MV-4-11 (cell line): ENCODE measurements at places on chromosomes 12 and 14.
A peak's percentile ranks its signal among the peaks of the same experiment; 100 is the strongest.

- DNase-seq = no peak
These were observed 102.5 kb upstream of the PRICKLE1 start for GRCh38 chr12:42691991-42692557.

DNA sequence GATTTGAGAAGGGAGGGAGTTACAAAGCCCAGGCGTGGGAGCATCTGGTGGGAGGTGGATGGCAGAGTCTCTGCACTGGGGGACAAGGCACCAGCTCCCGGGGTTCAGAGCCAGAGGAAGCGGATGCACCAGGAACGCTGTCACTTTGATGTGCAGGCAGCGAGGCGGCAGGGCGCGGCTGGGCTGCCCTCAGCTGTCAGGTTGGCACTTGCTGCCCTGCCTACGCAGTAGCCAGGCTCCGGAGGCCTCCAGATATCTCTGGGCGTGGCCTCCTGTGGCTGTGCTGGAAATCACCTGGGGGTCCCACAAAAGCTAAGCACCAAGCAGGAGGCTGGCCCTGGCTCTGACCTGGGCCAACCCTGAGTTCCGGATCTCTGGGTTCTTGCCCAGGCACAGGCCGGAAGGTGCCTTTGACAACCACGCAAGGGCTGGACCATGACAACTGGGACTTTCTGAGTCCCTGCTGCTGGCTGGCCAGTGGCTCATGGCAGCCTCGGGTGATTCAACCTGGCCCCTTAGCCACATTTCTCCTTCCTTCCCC is 62.1 kb upstream of the MAP1LC3B2 start:
- DNase-seq = no peak

DNA sequence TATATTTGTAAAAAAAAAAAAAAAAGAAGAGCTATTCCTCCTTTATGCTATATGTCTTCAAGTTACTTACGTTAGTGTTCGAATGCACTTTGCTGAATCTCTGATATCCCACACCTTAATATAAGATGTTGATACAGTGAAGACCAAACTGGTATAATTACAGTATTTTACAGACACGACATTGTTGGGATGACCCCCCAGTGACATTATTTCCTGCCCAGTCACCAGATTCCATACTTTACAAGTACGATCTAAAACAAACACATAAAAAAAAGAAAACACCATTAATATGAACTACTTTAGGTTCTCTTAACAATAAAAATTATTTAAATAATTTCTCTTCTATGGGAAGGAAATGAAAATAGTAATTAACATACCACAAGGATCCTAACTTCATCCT is 133.4 kb downstream of the KIF21A start:
- no peak for DNase-seq

GRCh38 chr12:127268213-127268612 is 998.8 kb upstream of the TMEM132C start:
- peak; percentile 38 for DNase-seq

GRCh38 chr14:80055226-80055625 is 156.1 kb downstream of the DIO2 start:
- no peak for DNase-seq

GRCh38 chr14:55438066-55438683 is 2.2 kb downstream of the TBPL2 start:
- peak; percentile 27 for DNase-seq

- no peak for DNase-seq
These were observed 67.3 kb upstream of the HOXC13 start for GRCh38 chr12:53871367-53871766.

GRCh38 chr12:84874825-84875139 is 37.8 kb downstream of the SLC6A15 start:
- no peak for DNase-seq

DNA sequence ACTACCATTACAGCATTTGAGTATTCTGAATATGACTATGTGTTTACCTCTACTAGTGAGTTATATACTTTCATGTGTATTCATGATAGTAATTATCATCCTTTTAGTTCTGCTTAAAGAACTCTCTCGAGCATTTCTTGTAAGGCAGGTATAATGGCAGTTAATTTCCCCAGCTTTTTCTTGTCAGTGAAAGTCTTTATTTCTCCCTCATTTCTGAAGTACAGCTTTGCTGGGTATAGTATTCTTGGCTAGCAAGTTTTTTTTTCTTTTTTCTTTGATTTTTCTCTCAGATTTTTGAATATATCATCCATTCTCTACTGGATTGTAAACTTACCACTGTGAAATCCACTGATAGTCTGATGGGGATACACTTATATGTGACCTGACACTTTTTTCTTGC is 165.9 kb upstream of the ARHGAP5 start:
- DNase-seq = no peak

- DNase-seq = peak; percentile 57
These were observed 52.2 kb upstream of the CRACR2A start for GRCh38 chr12:3805077-3805476.

- DNase-seq = peak; percentile 4
These were observed 512.4 kb upstream of the TMPO start for GRCh38 chr12:98002887-98003493.

DNA sequence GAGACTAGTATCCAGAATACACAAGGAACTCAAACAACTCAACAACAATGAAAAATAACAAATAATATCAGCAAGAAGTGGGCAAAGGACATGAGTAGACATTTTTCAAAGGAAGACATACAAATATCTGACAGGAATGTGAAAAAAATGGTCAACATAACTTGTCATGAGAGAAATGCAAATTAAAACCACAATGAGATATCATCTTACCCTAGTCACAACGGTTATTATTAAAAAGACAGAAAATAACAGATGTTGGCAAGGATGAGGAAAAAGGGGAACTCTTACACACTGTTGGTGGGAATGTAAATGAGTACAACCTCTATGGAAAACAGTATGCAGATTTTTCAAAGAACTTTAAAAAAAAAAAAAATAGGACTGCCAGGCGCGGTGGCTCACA is 20.4 kb downstream of the VWF start:
- DNase-seq = peak; percentile 9

DNA sequence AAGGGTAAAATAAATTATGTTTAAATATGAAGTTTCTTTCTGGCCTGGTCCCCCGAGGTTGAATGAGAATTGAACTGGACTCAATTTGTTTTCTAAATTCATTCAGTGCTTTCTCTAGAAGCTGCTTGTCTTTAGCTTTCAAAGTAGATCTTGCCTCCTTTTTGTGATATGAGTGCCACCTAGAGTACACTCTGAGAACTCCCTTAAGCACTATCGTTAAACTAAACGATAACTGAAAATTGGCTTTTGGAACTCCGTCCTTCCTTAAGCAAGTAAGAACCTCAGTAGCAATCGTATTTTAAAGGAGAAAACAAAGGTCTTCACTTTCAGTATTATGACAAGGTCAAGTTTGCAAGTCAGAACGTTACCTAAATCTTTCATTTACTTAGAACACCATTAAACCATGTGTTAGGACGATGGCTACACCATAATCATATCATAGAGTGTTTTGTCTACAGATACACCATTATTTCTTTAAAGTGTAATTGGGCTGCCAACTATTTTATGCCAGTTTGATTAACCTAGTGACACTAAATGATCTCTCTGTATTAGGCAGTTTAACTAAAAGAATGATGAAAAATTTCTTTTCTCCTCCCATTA is 364.8 kb downstream of the SNAPC1 start:
- peak; percentile 25 for DNase-seq

DNA sequence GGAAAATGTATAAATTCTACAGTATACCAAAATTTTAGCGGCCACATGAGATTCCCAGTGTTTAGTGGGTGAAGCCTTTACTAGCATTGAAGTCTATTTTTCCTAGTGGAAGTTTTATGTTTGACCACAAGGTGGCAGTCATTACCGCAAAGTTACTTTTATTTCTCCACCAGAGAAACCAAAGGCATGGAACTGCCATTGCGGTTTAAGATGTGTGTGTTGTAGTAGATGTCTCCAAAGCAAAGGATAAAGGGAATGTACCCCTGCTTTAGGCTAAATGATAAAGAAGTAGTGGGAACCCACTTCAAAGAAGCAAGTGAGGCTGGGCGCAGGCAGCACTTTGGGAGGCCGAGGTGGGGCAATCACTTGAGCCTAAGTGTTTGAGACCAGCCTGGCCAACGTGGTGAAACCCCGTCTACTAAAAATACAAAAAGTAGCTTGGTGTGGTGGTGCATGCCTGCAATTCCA is 140.5 kb downstream of the PRKCH start:
- peak; percentile 65 for DNase-seq

- no peak for DNase-seq
These were observed 20.9 kb downstream of the HNRNPC start for GRCh38 chr14:21248338-21248737.

GRCh38 chr12:133129368-133130037 is 571 bp downstream of the ZNF891 start:
- DNase-seq = no peak

GRCh38 chr12:130011611-130012385 is 108.0 kb upstream of the TMEM132D start:
- no peak for DNase-seq

GRCh38 chr14:56131865-56132833 is 13.9 kb downstream of the PELI2 start:
- DNase-seq = peak; percentile 9

GRCh38 chr12:131357185-131357747 is 353.6 kb upstream of the SFSWAP start:
- no peak for DNase-seq

DNA sequence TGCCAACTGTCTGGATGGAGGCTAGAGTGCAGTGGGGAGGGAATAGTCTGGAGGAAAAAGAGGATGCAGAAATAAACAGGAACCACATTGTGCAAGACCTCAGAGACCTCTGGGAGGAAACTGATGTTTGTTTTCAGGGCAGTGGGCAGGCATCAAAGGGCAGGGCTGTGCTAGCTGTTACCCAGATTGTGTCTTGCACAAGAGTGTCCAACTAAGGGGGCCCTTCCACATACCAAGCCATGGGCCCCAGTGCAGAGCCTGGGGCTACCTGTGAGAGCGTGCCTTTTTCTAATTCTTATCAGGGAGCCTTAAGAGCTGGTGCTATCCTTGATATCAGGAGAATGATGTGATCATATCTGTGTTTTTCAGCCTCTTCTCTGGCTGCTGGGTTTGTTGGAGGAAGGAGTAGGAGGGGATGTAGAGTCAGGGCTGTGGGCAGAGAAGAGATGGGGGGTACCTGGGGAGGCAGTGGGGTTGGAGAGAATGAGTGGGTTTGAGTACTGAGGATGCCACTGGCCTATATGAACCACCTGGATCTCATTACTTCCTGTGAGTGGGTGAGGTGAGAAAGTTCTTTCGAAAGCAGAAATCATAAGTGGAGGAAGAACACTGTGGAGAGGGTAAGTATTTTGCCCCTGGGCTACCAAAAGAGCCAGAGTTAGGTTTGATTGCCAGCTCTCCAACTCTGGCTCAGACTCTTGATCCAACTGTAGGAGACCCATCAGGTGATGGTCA is 259.2 kb upstream of the CRY1 start:
- peak; percentile 19 for DNase-seq

GRCh38 chr14:54686871-54687749 is 120.2 kb downstream of the SAMD4A start:
- no peak for DNase-seq

DNA sequence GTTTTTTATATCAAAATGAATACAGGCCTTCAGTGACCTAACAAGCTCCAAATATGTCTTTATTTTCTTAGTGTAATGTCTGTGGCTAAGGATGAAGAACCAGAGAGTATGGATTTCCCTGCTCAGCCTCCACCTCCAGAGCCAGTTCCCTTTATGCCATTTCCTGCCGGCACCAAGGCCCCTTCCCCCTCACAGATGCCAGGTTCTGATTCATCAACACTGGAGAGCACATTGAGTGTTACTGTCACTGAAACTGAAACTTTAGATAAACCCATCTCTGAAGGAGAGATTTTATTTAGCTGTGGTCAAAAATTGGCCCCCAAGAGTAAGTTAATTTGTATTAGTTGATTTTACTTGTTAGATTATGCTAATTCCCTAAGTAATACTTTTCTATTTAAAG is 61.0 kb downstream of the KIAA0586 start:
- peak; percentile 73 for DNase-seq

- peak; percentile 78 for DNase-seq
These were observed 389.3 kb upstream of the USP15 start for GRCh38 chr12:61870658-61871484.
